Activated CD4-positive, alpha-beta T cell treated with anti-CD3 and anti-CD28 coated beads for 1 hour (primary cell): ENCODE measurements at places on chromosomes 13 and 19.

DNA sequence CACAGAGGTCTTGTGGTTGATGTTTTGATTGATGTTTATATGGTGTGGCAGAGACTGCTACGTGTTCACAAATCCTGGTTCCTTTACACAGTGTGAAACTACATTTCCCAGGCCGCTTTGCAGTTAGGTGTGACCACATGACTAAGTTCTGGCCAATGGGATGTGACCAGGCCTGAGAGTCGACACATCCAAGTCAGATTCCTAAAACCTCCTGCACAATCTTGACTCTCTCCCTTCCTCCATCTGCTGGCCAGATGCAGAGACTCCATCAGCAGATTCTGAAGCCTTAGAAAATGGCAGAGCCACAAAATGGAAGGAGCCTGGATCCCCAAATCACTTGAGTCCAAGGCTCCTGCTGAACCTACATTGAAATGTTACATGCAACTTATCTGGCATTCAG lies 12.6 kb downstream of the CD37 start:
- DNase-seq = no peak

GRCh38 chr13:69287050-69287698 lies 820.5 kb upstream of the ATXN8OS start:
- DNase-seq = no peak

- no peak for DNase-seq
Measured at GRCh38 chr13:25065974-25066770, 29.8 kb upstream of the PABPC3 start.

GRCh38 chr13:26968431-26969341 lies 202.9 kb downstream of the USP12 start:
- DNase-seq = no peak

- no peak for DNase-seq
Measured at GRCh38 chr19:29643361-29643935, 21.8 kb upstream of the PLEKHF1 start.
